Upper lobe of right lung (tissue), 1 donor: ENCODE measurements at places on chromosomes 3 and 15.
A peak's percentile ranks its signal among the peaks of the same experiment; 100 is the strongest.

DNA sequence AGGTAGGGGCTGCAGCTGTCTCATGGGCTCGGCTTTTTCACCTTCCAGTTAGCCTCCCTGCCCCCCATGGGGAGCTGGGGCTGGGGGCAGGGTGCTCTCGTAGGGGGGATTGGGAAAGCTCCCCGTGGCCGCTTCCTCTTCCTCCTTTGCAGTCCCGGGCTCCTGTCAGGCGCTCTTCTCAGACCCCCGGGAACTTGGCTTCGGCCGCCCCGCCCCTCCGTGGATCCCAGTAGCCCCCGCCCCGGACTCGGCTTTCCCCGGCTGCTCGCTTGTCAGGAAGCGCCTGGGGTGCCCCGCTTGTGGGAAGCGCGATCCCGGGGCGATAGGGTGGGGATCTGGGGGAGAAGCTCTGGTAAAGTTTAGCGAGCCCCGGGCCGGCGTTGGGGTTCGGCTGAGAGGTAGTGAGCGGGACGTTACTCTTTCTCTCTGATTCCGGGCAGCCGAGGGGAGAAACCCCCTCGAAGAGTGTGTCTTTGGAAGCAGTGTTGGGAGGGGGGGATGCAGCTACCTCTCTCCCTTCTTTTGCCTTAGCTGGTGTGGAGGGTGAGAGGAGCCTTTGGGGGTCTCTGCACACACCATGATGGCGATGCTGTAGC lies 611 bp downstream of the PIAS1 start:
- DNase-seq: peak; percentile 87

DNA sequence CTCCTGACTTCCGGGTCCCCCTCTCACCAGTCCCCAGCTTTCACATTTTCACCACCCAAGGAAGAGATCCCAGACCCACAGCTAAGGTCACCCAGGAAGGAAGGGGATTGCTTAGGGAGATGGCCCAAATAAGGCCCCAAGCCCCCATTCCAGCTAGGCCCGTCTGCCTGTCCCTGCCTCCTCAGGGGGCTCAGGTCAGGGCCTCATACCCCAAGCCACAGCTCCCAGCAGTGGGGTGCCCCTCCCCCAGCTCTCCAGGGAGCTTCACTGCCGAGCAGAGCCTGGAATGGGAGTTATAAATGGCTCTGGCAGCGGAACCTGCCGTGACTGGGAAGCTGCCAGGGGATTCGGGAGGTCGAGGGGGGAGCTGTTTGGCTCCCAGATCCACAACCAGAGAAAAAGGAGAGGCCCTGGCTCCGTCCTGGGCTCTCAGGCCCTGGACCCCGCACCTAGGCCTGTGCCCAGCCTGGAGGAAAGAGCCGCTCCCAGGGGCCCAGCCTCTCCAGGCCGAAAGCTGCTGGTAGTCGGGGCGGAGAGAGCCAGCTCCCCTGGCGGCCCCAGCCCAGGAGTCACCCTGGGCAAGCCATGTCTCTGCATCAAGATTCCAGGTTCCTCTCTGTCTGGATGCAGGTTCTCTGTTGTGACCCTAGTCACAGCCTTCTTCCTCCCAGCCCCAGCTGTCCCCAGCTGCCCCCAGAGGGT lies 550 bp downstream of the CCDC9B start:
- DNase-seq: peak; percentile 81

- no peak for DNase-seq
Measured at GRCh38 chr15:38853608-38854007, 289.0 kb upstream of the RASGRP1 start.

DNA sequence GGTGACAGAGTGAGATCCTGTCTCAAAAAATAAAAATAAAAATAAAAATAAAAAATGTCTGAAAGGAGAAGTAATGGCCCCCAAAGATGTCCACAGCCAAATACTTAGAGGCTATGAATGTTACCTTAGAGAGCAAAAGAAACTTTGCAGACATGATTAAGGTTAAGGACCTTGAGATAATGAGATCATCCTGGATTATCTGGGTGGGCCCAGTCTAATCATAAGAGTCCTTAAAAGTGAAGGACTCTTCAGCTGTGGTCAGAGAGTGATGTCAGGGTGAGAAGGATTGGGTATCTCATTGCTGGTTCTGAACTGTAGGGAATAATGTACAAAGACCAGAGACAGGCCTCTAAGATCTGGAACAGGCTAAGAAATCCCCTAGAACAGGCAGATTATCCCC lies 84.9 kb upstream of the POU1F1 start:
- no peak for DNase-seq

DNA sequence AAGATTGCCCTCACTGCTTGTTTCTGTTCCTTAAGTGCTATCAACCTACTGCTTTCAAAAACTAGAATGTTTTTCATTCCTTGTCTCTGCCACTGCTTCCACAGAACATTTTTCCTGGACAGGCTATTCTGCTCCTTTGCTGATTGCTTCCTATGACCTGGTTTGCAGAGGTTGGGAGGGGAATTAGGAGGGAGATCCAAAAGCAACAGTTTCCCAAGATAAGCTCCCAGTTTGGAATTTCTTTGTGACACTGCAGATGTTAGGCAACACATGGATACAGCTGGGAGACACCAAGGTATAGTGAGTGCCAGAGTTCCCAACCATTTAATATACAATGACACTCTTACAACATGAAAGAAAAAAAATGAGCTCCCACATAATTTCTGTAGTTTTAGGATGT lies 1036.5 kb downstream of the ROBO2 start:
- no peak for DNase-seq

DNA sequence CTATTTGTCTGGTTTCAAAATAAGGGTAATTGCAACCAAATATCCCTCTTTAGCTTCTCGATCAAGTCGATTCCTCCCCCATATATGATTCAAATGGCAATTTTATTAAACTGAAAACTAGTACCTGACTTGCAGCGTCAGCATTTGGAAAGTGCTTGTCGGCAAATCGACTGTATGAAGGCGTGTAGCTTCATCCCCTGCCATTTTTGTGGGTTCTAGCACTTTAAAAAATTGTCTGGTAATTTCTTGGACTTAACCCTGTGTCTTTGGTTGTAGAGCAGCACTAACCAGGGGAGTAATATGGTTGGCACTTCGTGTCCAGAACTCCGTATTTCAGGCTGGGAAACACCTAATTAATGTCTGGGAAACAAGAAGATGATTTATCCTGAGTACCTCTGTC lies 573 bp downstream of the MME start:
- DNase-seq: no peak

DNA sequence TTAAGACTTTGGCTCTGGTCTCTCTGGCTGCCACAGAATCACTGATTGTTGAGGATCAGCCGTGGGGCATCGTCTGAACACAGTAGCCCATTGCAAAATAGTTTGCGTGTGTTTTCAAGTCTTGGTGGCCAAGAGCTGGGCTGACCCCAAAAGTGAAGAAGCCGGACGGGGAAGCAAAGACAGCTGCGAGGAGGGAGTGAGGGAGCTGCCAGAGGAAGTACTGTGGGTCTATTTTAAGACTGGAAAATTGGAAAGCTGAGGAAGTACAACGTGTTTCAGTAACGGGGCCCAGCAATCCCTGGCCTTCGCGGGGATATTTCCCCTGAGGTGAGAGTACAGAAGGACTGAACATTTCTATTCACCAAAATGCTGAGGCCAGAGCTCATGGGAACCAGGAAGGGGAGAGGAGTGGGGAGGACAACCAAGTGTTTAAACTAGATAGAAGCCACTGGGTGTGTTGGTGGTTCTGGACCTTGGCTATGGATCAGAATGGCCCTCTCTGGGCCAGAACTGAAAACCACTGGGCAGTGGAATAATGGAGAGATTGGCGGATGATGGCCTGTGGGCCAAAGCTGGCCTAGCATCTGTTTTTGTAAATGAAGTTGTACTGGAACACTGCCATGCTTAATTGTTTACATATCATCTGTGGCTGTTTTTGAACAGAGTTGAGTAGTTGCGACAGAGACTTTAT lies 34.1 kb upstream of the LIMD1 start:
- DNase-seq: no peak

- no peak for DNase-seq
Measured at GRCh38 chr3:38376098-38376816, 29.7 kb downstream of the XYLB start.

DNA sequence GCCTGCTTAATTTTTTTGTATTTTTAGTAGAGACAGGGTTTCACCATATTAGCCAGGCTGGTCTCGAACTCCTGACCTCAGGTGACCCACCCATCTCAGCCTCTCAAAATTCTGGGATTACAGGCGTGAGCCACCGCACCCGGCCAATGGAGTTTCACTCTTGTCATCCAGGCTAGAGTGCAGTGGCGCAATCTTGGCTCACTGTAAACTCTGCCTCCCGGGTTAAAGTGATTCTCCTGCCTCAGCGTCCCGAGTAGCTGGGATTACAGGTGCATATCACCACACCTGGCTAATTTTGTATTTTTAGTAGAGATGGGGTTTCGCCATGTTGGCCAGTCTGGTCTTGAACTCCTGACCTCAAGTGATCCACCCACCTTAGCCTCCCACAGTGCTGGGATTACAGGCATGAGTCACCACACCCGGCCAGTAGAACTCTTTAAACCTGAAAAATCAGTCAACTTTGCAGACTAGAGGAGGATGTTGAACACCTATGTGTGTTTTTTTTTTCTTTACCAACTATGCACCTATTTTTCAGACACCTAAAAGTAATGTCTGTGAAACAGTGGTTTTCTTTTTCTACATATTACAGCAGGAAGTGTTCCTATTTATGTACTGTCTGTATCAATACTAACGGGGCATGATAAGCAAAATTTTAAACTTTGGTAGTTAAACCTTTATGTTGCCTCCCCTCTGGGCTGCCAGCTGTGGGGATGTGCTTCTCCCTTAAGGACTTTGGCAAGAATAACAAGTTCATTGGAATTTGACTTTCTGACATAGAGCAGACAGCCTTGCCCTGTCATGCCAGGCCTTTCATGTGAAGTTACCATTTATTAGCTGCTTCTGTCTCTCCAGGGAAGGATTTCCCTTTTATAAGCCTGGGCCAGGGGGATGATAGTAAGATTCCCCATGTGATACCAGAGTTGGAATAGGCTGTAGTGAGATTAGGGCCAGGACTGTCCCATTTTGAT lies 8.1 kb downstream of the ARIH2 start:
- DNase-seq: no peak

DNA sequence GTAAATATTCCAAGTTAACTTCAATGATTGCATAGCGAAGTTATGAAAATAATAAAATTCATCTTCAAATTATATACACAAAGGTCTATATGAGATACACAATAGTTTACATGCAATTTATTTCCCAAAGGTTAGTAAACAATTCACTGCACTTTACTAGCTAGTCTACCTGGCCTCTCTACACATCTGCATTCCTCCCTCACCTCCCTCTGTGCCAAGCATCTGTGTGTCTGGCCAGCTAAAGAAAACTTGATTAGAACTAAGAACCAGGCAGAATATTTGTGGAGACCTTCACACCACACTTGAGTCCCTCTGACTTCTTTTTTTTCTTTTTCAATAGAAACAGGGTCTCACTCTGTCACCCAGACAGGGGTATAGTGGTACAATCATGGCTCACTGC lies 61.4 kb downstream of the LRRFIP2 start:
- DNase-seq: no peak

DNA sequence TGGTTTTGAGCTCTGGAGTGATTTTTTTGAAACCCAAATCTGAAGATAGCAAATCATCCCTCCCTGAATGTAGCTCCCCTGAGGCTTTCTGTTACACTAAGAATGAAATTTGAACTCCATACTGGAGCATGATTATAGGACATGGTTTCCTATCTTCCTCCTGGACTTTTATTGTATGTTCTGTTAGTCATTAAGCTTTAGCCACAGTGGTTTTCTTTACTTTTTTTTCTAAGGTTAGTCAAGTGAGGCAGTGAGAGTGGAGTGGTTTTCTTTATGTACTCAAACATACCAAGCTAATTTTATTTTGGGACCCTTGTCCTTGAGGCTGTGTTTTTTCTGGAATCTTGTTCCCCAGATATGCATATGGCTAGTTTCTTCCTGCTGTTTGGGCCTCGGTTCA lies 55.2 kb upstream of the FRMD4B start:
- no peak for DNase-seq

GRCh38 chr3:170815340-170815739 lies 54.7 kb downstream of the RPL22L1 start:
- DNase-seq: no peak

GRCh38 chr3:31051226-31051625 lies 156.8 kb upstream of the GADL1 start:
- no peak for DNase-seq

GRCh38 chr3:13095408-13095937 lies 22.2 kb upstream of the IQSEC1 start:
- no peak for DNase-seq

DNA sequence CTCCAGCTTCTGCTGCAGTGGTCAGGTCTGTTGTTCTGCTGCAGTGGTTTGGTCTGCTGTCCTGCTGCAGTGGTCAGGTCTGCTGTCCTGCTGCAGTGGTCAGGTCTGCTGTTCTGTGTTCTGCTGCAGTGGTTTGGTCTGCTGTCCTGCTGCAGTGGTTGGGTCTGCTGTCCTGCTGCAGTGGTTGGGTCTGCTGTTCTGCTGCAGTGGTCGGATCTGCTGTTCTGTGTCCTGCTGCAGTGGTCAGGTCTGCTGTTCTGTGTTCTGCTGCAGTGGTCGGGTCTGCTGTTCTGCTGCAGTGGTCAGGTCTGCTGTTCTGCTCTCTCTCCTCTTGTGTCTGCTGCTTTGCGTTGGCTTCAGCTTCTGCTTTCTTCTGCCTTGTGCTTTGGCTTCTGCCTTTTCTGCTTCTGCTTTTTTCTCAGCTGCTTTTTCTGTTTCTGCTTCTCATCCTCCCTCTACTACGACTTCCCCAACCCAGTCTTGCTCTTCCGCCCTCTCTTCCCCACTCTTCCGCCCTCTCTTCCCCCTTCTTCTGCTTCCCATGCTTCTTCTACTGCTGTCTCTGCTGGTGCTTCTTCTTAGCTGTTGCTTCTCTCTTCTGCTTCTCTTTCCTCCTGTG lies 50.7 kb downstream of the FAM43A start:
- no peak for DNase-seq

DNA sequence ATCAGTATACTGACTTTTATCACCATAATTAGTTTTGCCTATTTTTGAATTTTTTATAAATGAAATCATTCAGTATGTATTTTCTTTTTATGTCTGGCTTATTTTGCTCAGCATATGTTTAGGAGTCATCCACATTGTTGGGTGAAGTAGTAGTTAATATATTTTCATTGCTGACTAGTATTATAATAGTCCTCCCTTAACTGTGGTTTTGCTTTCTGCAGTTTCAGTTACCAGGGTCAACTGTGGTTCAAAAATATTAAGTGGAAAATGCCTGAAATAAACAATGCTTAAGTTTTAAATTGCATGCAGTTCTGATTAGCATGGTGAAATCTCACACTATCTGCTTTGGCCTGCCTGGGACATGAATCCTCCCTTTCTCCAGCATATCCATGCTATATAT lies 39.5 kb upstream of the PRR23C start:
- no peak for DNase-seq

DNA sequence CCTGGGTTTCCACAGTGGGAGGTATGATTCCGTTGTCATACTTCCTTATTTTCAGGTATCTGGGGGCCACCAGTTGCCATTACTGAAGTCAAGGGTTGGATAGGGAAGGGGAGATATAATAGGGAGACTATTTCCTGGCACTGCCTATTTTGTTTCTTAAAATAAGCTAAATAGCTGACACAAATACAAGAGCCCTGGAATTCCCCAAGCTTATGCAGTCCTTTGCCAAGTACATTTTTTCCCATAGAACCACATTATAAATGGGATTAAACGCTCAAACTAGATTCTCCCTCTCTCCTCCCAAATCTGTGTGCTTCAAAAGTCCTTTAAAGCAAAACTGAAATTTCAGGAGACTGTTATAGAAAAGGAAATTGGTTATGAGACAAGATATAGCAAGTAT lies 68.7 kb downstream of the AP4E1 start:
- no peak for DNase-seq
